ENCODE measurements at places on chromosomes 4 and X. TPM values are rescaled to one million over a fixed set of nuclear protein-coding genes. Genes with fewer than 3 reads are reported as not detected.

CSAG3 gene
- not detected for total RNA-seq

NPY1R gene
- 0.40 TPM for total RNA-seq

TMEM144 gene
- 3.5 TPM for total RNA-seq

AVPR2 gene
- 0.22 TPM for total RNA-seq

MID1 gene
- 11.7 TPM for total RNA-seq

ATP1B4 gene
- total RNA-seq, result not detected

DNA sequence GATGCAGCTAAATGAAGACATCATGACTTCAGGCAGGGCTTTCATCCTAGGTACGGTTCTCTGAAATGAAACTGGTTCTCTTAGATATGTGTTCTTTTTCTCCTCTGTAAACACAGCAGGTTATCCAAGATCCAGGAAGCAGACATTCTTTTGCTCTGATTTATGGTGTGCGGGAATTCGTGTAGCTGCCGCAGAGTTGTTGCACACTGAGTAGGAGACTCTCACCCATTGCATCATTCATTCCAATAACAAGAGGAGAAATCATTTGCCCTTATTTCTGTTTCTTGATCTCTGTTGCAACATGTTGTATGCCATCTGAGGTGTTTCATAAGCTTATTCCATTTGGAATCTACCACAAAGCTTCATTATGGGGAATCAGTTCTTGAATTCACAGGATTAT is 133.6 kb upstream of the VCX2 start:
- no peak for DNase-seq

- no peak for DNase-seq
These were observed 9.5 kb downstream of the CSTF2 start for GRCh38 chrX:100829730-100830129.

- DNase-seq, result no peak
These were observed 13.9 kb downstream of the RHOH start for GRCh38 chr4:40210776-40211175.

GRCh38 chr4:4689694-4690440 is 148.0 kb upstream of the STX18 start:
- no peak for DNase-seq

DNA sequence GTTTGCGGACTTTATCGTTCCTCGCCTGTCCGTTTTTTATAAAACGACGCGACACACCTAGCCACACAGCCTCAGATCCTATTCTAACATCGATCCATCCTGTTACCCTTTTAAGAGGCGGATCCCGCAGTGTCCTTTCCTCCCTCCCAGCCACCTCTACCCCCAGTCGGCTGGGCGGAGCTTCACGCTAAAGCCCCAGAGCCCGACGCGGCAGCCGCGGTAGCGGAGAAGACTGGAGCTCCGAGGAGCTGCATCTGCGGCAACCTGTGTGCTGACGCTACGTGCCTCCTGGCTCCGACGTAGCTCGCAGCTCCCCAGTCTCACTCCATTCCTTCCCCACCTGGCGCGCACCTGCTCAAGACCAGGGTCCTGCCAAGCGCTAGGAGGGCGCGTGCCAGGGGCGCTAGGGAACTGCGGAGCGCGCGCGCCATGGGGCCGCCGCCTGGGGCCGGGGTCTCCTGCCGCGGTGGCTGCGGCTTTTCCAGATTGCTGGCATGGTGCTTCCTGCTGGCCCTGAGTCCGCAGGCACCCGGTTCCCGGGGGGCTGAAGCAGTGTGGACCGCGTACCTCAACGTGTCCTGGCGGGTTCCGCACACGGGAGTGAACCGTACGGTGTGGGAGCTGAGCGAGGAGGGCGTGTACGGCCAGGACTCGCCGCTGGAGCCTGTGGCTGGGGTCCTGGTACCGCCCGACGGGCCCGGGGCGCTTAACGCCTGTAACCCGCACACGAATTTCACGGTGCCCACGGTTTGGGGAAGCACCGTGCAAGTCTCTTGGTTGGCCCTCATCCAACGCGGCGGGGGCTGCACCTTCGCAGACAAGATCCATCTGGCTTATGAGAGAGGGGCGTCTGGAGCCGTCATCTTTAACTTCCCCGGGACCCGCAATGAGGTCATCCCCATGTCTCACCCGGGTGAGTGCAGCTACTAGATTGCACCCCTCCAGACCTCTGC is at the start of gene RNF128:
Gene RNF128 (plus strand): TSS at position 217 of the 953 bp plus-strand sequence. CDS start 213 bp downstream, at position 430.
- DNase-seq, result no peak

GRCh38 chrX:77768787-77769186 is 17.2 kb downstream of the ATRX start:
- no peak for DNase-seq

- DNase-seq, result peak; percentile 43
These were observed 76.7 kb downstream of the BMPR1B start for GRCh38 chr4:94834501-94834900.

All from epithelial cell of proximal tubule (primary cell).